ENCODE measurements at places on chromosomes 16 and 17.

GRCh38 chr16:87541147-87541871 is 48.5 kb upstream of the ZCCHC14 start:
- no peak for DNase-seq

- no peak for DNase-seq
These were observed 9.6 kb upstream of the APPBP2 start for GRCh38 chr17:60535382-60536279.

DNA sequence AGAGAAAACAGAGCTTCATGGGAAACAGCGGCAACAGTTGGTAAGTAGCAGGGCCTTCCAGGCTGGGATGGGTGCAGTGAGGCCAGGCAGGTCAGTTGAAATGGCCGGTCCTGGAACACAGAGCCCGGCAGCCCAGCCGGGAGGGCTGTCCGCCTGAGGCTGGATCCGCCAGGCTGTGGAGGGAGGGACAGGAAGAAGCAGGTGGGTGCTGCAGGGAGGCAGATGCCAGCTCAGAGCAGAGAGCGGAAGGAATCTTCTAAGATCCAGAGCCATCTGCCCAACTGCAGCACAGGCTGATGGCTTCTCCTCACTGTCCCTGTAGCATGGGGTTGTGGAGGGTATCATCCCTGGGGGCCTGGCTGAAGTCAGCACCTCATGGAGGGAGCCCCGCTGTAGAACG is 599 bp downstream of the RNF112 start:
- no peak for DNase-seq

DNA sequence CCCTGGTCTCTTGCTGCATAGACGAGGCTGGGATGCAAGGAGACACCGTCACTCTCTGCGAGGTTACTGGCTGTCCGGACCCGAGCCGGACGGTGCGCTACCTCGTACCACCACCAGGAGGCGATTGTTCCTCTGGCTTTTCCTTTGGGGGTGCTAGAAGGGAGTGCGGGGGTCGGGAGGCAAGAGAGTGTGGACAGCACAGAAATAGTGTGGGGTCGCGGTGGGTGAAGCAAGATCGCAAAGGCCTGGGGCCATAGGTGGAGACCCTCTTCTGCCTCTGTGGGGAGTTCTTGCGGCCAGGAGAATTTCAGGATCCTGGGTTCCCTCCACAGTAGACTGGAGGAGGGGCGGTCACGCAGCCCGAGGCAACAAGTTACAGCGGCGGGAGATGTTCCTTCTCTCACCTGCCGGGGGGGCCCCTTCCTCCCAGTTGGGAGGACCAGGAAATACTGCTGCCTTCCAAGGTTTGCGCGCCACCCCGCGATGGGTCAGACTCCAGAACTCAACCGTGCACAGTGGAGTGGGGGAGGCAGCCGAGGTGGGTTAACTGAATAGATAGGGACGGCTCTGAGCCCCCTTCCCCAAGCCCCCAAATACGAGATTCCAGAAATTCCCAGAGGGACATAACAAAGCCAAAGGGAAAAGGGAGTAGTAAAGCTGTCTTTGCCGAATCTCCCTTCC is 6.9 kb downstream of the PHOSPHO1 start:
- DNase-seq: no peak

DNA sequence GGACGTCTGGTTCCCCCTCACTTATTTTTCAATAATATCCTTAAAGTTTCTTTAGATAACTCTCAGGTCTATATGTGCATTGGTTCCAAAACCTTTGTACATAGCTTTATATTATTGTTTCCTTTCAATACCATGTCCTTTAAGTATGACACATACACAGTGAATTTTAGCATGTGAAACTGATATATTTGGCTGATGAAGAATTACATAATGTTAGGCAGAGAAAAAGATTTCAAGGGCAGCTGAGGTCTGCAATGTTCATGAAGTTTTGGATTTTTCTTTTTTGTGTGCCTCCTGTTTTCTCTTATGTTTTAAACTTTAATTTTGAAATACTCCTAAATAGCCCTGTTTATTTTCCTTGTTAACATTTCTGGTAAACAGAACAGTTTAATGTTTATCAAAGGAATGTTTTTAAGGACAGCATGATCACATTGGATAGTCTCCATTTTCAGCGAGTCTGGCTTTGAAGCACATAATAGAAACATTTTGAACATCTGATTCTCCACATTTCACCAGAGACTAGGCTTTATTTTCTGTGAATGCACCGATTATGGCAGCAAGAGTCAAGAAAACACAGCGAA is 32.9 kb upstream of the FBXO47 start:
- no peak for DNase-seq

- no peak for DNase-seq
These were observed 84.4 kb upstream of the GPRC5B start for GRCh38 chr16:19968891-19969683.

GRCh38 chr17:49471089-49471683 is 23.9 kb upstream of the NGFR start:
- peak; percentile 11 for DNase-seq

- no peak for DNase-seq
These were observed 1.1 kb upstream of the KPNA2 start for GRCh38 chr17:68034452-68034776.

- DNase-seq: no peak
These were observed 13.2 kb downstream of the LSM12 start for GRCh38 chr17:44053125-44053872.

- DNase-seq: no peak
These were observed 472.7 kb upstream of the HSBP1 start for GRCh38 chr16:83335076-83335475.

DNA sequence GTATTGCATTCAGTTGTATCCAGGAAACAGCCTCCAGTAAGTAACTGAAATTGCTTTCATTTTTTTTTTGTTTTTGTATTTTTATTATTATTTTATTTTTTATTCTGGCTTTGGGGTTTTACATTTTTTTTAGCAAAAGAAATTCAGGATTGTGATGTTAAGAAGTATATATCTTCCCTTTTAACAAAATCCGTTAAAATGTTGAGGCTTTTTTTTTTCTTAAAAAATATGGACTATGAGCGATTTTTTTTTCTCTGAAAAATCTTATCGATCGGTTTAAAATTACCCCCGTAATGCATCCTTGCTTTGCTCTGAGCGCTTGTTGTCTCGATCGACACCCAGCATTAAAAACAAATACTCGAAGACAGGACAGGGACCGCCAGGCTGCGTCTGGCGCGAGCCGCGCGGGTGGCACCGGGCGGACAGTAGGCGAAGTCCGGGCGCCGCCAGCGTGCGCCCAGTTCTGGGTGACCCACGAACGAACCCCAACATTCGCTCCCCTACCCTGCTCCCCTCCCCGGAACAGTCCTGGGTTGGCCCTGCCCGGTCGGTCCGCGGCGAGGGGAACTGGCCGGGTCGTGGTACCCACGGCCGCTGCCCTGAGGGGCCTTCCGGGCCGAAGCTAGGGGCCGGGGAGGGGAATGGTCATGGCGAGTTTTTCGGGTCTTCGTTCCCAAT is 482 bp downstream of the BAHCC1 start:
- no peak for DNase-seq

DNA sequence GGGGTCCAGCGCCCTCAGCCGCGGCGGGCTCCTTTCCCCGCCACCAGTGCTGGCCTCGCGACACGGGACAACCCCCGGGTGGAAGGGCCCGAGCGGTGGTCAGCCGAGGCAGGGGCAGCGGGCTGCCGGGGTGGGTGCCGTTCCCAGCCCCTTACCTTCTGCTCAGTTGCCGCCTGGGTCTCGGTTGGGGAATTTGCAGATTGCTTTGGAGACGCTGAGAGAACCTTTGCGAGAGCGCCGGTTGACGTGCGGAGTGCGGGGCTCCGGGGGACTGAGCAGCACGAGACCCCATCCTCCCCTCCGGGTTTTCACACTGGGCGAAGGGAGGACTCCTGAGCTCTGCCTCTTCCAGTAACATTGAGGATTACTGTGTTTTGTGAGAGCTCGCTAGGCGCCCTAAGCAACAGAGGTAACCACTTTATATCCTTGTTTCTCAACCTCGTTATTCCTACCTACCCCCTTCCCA is 381 bp downstream of the CTNS start:
- no peak for DNase-seq

DNA sequence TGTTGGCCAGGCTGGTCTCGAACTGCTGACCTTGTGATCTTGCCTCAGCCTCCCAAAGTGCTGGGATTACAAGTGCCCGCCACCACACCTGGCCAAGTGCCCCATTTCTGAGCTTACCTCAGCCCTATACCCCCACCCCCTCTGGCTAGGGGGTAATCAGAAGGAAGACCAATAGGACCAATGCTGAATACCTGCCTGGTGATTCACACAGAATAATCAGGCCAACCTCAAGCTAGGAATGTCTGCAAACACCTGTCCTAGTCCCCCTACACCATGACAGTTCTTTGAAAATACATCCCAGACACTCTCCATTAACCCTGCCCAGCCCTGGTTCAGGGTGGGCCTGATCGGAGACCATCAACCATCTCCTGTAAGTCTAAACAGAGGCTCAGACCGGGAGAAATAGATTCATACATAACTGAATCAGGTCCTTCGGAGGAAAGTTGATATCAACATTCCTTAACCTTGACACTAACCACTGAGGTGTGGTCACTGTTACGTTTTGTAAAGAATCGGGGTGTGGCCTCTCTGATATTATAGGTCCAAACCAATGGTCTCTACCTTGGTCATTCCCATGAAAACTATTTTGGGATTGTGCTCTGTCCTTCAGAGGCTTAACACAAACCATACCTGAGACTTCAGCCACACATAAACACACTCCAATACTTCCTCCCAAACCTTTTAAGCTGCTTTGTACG is 130.8 kb downstream of the GAS7 start:
- no peak for DNase-seq

- no peak for DNase-seq
These were observed 172.5 kb downstream of the AHSP start for GRCh38 chr16:31700200-31700529.

GRCh38 chr17:41793784-41794539 is 7.5 kb upstream of the JUP start:
- no peak for DNase-seq

DNA sequence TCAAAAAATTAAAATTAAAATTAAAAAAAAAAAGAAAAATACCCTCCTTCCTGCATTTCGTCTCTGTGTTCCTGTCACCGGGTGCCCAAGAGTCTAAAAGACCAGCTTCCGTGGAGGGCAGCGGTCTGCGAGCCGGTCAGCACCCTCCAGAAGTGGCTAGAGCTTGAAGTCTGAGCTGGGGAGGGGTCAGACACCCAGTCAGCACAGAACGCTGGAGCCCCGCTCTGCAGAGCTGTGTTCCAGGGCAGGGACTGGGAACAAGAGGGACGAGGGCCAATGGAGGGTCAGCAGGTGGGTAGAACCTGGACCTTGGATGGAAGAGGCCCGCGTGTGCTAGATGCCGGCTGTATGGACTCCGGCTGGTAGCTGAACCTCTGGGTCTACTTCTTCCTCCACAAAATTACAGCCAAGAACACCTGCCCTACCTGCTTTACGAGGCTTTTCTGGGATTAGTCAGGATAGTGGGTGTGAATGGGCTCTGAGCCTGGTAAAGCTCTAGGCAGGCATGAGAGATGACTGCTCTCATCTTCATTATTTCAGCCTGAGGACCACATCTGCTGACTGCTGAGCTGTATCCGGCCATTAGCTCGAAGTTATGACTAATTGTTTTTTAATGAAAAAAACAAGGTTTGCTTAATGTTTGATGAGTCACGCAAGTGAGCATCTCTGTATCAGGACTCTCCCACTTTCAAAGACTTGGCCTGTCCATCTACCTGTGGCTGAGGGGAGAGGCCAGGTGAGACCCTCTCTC is 5.9 kb downstream of the TRPV1 start:
- no peak for DNase-seq

DNA sequence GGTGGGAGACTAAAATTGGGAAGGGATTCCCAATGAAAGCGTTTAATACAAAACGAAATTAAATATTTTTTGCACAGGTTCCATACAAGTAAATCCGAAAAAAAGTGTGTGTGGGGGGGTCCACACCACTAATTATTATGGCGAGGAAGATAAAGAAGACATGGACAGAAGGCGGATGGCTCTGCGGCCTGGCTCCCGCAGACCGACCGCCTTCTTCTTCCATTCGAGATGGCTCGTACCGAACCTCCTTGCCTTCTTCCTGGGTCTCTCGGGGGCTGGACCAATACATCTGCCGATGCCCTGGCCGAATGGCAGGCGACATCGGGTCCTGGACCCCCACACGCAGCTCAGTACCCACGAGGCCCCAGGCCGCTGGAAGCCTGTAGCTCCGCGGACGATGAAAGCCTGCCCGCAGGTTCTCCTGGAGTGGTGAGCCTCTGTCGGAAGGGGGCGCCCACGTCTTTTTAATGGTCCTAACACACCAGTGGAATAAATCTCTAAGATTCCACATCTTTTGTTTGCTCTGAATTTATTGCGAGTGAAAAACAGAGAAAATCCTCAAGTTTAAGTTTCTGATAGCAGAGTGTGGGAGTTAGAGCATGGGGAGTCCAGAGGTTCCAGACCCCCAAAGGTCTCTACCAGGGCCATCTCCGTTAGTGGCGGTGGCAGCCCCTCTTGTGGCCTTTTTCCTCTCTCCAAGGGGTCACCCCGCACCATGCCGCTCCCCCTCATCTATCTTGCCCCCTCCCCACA is 1.4 kb downstream of the PRAC2 start:
- DNase-seq: peak; percentile 11

DNA sequence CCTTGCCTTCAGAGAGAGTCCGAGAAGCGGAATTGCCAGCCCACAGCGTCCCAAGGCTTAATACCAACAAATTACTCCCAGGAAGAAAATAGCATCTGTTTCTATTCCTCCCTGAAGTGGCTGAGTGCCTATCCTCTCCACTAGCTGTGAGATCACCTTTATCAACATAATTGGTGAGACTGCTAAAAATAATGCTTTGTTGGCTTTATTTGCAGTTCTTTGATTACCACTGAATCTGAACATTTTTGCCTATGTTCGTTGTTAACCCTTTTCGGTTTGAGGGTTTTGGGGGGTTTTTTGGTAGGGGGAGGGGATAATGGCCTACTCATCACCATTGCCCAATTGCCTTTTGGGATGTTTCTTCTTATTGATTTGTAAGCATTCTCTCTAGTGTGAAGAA is 31.0 kb downstream of the MMP15 start:
- DNase-seq: no peak

- no peak for DNase-seq
These were observed 66.7 kb downstream of the RPA1 start for GRCh38 chr17:1896243-1897104.

- no peak for DNase-seq
These were observed 82.1 kb downstream of the GAS7 start for GRCh38 chr17:10116267-10116666.

DNA sequence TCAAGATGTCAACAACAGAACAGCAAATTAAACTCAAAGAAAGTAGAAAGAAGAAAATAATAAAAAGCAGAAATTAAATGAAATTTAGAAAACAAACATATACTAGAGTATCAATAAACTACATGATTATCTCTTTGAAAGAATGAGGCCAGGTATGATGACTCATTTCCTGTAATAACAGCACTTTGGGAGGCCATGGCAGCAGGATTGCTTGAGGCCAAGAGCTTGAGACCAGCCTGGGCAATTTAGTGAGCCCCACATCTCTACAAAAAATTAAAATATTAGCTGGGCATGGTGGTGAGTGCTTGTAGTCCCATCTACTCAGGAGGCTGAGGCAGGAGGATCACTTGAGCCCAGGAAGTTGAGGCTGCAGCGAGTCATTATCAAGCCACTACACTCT is 232.5 kb downstream of the RAB11FIP4 start:
- no peak for DNase-seq

- no peak for DNase-seq
These were observed 164.5 kb downstream of the PRKCA start for GRCh38 chr17:66466840-66467367.

- DNase-seq: no peak
These were observed 102.4 kb downstream of the MAP2K6 start for GRCh38 chr17:69516911-69517310.
